Nephron progenitor cell (in vitro differentiated cells): ENCODE measurements at places on chromosomes 3 and 15.

DNA sequence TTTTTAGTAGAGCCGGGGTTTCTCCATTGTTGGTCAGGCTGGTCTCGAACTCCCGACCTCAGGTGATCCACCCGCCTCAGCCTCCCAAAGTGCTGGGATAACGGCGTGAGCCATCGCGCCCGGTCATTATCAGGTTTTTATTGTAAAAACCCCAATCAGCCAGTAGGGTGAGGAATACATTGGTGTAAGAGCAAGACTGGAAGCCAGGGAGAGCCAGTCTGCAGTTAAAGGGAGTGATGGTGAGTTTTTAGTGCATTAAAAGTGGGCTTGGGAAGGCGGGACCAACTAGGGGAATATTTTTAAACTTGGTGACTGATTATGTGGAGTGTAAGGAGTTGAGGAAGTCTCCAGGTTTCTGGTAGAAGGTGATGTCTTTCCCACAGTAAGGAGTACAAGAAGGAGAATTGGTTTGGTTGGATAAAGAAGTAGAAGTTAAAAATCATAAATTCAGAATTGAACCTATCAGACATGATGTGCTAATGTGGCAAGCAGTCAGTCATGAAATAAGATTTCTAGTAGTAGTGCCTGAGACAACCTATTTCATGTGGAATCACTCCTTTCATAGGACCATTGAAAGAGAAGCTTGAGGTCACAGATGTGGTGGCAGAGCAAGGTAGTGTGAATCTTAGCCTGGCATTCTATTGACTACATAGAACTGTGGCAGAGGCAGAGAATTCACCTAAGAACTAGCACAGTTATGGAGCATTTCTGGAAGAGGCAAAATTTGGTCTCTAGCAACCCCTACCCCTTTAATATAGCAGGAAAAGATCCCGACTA, 2.4 kb upstream of the DCBLD2 start:
- DNase-seq, result no peak

GRCh38 chr15:49978121-49978520, 140.9 kb downstream of the ATP8B4 start:
- no peak for DNase-seq

DNA sequence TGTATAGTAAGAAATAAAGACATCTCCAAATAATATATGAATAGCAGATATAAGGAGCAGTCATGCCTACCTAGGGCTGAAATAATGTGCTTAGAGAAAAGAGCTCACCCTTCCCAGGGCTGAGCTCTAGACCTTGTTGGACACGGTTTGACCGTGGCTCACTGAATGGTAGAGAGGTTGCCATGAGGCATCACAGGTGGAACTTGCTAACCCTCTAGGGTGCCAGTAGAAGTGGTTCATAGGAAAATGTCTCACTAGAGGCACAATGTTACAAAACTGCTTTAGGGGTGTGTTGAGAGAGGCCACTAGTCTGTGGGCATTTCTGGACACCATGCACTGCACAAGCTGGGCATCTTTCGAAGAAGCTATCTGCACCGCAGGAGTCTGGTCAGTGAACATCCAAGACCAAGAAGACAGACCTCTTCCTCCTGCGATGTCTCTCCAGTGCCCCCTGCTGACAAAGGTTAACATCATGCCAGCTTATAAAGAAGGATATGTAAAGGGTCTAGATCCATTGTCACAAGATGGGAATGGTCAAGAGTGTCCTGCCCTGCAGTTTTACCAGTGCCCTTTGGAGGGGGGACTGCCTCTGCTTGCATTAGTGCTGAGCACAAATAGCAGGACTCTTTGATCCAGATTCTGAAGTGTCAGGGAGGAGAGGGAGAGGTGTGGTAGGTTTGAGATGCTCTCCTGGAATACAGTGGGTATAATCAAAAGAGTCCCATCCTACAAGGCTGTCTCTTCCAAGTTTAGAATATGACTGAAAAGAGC, 266.8 kb downstream of the ZNF385D start:
- DNase-seq, result peak; percentile 70

DNA sequence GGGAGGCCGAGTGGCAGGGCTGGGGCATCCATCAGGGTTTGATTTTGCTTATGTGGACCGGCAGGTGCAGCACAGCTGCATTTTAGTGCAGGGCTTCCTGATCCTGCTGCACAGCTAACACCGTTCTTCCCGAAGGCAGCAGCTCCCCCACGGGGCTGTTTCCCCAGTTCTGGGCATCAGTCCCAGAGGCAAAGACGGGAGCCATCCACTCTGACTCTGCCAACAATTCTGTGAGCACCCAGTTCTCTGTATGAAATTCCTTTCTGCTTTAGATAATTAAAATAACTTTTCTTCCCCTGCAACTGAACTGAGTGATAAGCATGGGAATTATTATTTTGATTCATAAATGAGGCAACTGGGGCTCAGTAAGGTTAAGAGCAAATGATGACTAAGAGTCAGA, 262.9 kb upstream of the ATP10A start:
- no peak for DNase-seq

DNA sequence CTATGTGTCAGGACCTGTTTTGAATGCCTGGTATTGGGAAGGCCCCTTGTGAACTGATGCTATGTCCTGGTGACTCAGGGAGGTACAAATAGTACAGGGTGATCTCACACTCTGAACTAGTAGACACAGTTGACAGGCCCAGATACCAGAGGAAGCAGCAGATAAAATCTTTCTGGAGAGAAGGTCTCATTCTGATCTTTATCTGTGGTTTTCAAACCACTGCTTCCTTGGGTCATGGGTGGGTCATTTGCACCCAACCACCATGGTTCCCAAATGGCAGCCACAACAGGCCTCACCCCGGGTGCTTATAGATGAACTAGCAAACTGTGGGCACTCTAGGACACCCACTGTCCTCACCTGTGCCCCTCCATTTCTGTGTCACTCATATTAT, 43.4 kb downstream of the PXYLP1 start:
- DNase-seq, result no peak

- no peak for DNase-seq
These were observed 51.6 kb downstream of the GATM start for GRCh38 chr15:45326741-45327140.

GRCh38 chr15:92288755-92289154, 104.9 kb upstream of the ST8SIA2 start:
- DNase-seq, result no peak

DNA sequence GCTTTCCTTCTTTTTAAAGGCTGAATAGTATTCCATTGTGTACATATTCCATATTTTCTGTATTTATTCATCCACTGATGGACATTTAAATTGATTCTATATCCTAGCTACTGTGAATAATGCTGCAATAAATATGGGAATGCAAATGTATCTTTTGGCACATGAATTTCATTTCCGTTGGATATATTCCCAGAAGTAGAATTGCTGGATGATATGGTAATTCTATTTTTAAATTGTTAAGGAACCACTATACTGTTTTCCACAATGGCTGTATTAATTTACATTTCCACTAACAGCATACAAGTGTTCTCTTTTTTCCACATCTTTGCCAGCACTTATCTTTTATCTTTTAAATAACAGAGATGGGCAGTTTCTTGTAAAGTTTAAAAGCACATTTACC, 302.7 kb downstream of the CTNNB1 start:
- no peak for DNase-seq

DNA sequence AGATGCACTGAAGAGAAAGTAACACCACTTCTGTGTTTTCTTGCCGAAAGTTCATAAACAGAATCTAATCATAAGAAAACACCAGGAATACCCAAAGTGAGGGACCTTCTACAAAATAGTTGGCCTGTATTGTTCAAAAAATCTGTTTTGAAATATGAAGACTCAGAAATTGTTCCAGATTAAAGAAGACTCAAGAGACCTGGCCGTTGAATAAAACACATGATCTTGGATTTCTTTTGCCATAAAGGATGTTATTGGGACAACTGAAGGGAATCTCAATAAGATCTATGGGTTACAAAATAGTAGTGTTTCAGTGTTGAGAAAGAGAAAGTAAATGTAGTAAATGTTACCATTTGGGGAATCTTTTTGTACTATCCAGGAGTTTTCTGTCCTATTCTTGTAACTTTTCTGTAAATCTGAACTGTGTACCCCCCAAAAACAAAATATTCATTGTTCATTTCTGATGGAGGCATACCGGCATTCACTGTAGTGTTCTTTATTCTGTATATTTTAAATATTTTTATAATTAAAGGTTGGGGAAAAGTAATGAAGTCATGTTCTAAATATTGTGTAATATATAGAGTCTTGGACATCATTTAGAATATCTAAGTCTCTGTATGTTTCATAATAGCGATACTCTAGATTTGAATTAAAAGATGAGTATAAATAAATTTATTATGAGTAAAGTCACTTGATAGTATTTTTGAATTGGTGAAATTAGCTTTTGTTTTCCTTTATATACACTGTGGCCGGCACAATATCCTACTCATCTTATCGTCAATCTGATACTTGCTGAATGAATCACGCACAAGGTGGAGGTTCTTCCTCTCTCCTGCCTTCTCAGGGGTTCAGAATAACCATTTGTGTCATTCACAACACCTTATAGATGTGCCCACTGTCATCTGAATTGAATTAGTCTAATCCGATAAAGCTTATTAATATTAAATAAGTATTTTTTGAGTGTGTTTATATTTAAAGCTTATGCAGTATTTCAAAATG, 66.7 kb downstream of the TRAK1 start:
- DNase-seq, result no peak

DNA sequence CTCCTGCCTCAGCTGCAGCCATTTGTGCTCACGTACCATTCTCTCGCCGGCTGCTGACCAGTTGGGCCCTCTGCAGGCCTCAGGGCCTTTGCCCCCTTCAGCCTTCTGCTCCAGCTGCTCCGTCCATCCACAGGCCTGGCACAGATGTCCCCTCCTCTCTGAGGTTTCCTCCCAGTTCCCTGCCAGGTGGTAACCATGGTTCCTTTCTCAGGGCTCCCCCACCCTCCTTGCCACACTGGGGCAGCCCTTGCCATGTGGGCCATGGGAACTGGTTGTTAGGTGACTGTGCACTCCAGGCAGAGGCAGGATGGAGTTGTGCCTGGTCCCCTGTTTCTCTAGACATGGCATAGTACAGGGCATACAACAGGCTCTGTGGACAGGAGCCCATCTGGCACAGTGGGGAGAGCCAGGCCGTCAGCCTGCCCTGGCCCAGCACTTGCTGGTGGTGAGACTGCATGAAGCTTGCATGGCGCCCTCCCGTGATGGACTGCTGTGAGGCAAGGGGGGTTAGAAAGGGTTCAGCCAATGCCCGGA, 148.9 kb downstream of the DNAJB8 start:
- no peak for DNase-seq

DNA sequence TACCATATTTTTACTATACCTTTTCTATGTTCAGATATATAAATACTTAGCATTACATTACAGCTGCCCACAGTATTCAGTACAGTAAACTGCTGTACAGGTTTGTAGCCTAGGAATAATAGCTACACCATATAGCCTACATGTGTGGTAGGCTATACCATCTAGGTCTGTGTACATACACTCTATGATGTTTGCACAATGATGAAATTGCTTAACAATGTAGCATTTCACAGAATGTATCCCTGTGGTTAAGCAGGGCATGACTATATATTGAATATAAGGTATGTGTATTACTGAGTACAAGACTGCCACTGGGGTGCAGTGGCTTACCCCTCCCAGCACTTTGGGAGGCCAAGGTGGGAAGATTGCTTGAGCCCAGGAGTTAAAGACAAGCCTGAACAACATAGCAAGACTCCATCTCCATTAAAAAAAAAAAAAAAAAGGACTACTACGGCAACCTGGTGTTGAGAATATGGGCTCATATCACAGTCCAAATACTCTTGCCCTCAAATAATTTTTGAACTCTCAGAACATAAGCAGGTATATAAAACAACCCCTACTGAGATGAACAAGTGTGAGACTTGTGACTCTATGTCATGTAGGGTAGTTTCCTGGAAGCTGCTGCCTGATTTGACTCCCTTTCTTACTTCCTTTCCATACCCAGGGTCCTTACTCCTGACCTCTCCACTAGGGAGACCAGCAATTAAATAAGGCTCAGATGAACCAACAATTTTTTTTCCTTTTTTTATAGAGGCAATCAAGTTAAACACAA, 4.8 kb downstream of the PPP1R14D start:
- DNase-seq, result no peak

DNA sequence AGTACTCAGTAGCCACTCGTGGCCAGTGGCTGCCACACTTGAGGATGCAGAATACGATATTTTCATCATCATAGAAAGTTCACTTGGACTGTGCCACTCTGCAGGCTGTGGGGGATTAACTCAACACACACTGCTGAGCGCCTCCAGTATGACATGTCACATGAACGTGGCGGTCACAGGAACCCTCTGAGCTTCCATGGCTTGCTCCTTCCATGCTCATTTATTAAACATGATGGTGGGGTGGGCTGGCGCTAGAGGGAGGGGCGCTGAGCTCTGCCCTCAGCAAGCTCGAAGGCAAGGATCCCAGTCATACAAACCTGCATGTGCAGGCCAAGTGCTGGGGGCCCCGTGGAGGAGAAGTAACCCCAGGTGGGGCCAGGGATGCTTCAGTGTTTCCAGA, 85.5 kb downstream of the WNT7A start:
- DNase-seq, result no peak

DNA sequence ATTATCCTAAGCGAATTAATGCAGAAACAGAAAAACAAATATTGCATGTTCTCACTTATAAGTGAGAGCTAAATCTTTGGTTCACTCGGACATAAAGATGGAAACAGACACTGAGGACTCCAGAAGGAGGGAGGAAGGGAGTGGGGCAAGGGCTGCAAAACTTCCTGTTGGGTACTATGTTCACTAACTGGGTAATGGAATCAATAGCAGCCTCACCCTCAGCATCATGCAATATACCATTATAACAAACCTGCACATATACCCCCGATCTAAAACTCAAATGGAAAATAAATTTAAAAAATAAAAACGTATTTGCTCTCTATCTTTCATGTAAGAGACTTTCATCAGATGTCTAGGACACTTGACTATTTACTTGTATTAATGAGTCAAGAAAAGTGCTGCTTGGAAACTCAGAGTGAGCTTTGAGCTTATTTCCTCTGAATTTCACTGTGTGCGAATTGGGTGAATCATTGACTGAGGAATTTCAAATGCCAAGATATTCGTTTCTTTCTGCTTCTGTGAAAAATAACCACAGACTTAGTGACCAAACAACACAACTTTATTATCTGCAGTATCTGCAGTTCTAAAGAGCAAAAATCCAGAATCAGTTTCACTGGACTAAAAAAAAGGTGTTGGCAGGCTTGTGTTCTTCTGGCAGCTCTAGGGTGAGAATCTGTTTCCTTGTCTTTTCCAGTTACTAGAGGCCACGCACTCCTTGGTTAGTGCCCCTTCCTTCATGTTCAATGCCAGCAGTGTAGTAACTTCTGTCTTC, 18.4 kb downstream of the TM4SF18 start:
- no peak for DNase-seq

DNA sequence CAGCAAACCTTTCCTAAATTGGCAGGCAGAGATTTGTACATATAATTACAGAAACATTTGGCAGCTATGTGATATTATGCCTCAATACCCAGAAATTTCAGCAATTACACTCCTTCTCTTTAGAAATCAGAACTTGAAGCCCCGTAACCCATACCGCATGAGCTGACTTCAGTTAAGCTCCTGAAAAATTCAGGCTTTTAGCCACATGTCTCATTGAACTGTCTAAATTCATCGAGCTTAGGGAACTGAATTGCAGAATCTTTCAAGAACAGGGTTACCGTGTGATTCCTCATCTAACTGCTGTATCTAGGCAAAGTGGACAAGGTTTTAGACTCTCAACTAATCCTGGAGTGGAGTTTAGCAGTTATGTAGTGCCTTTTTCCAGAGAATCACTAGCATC, 333.0 kb downstream of the EPHA3 start:
- no peak for DNase-seq
